ENCODE measurements at places on chromosomes 1 and 21. TPM values are rescaled to one million over a fixed set of nuclear protein-coding genes. Genes with fewer than 3 reads are reported as not detected.

The DNAJC28 gene
- 0.34 TPM for total RNA-seq

The AUNIP gene
- 7.8 TPM for total RNA-seq

The LAMC2 gene
- 24.4 TPM for total RNA-seq

The CFHR1 gene
- 0.23 TPM for total RNA-seq

The C1orf116 gene
- total RNA-seq, result 6.5 TPM

The SLC44A3 gene
- 2.4 TPM for total RNA-seq

The CENPF gene
- 71.6 TPM for total RNA-seq

The TMEM234 gene
- 8.7 TPM for total RNA-seq

The TTC34 gene
- 0.05 TPM for total RNA-seq

The ELAPOR1 gene
- 0.63 TPM for total RNA-seq

The COL6A1 gene
- 20.3 TPM for total RNA-seq

The NUDT4B gene
- 1.6 TPM for total RNA-seq

The TMEM240 gene
- total RNA-seq, result 0.32 TPM

The INSRR gene
- total RNA-seq, result not detected

The TFAP2E gene
- total RNA-seq, result 0.31 TPM

The FCRL3 gene
- total RNA-seq, result not detected

The LRRC52 gene
- total RNA-seq, result not detected

The CA6 gene
- total RNA-seq, result not detected

The DTL gene
- 17.4 TPM for total RNA-seq

The AADACL3 gene
- not detected for total RNA-seq

The FCER1G gene
- not detected for total RNA-seq

The BCAN gene
- 0.12 TPM for total RNA-seq

The OLIG2 gene
- total RNA-seq, result not detected

The SWT1 gene
- total RNA-seq, result 1.6 TPM

The TNFRSF18 gene
- total RNA-seq, result 0.15 TPM

The TSPAN2 gene
- total RNA-seq, result 1.3 TPM

The PLA2G4A gene
- 9.2 TPM for total RNA-seq

The AKR7A3 gene
- 0.32 TPM for total RNA-seq

The MYOG gene
- not detected for total RNA-seq

The ATAD3C gene
- not detected for total RNA-seq

The AIRE gene
- not detected for total RNA-seq

The CHAF1B gene
- 11.8 TPM for total RNA-seq

The LRRC8B gene
- total RNA-seq, result 3.1 TPM

The OMA1 gene
- total RNA-seq, result 6.5 TPM

The HOOK1 gene
- total RNA-seq, result 0.27 TPM

The ASPM gene
- 17.5 TPM for total RNA-seq

The SIPA1L2 gene
- total RNA-seq, result 6.3 TPM

Data from A549 treated with Mapracorat at 1 μM for 4 hours (cell line).